ENCODE measurements at places on chromosomes 1 and 21.

DNA sequence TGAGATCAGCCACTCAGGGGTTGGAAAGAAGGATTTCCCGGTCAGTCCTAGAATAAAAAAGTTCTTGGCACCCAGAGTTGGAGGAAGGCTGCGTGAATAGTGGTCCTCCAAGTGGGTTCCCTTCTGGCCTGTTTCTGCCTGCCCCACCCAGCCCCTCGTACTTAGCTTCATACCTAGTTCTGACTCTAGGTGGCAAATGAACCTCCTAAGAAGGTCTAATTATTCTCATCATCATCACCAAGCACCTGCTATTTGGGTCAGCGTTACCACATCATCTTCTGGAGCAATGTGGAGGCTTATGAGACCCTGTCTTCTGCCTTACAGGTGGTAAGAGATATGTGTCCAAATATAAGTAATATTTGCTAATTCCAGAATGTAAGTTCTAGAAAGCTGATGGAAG lies 35.9 kb upstream of the NFASC start:
- no peak for DNase-seq

GRCh38 chr1:86705665-86705985 lies 1.2 kb downstream of the SH3GLB1 start:
- DNase-seq: no peak

- no peak for DNase-seq
These were observed 138.2 kb upstream of the SPAG17 start for GRCh38 chr1:118323246-118323645.

DNA sequence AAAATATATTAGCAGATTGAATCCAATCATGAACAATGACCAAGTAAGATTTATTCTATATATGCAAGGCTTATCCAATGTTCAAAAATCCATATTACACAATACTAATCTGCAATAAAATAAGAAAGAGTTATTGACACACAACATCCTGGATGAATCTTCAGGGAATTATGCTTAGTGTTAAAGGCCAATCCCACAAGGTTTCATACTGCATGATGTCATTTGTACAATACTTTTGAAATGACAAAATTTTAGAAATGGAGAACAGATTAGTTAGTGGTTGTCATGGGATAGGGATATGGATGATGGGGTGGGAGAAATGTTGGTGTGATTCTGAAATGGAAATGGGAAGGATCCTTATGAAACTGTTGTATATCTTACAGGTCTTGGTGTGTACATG lies 425.7 kb downstream of the SIPA1L2 start:
- DNase-seq: no peak

DNA sequence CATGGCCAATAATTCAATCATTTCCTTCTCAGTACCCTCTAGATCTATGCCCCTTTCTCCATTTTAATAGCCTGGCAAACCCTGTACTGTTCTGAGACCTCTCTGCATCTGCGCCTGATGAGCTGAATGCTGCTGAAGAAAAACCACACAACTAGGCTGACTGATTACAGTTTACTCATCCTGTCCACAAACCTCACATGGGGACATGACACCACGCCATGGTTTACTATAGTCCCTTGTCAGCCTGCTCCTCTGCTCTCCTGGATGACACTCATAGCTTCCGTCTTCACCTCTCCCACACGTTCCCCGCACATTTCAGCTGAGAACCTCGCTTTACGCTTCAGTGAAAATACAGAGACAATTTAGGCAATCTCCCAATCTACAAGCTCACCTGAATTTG lies 59.7 kb downstream of the DESI2 start:
- DNase-seq: no peak

GRCh38 chr1:84298684-84299535 lies 2.6 kb upstream of the SAMD13 start:
- peak; percentile 6 for DNase-seq

GRCh38 chr1:226082959-226083301 lies 20.4 kb downstream of the H3-3A start:
- no peak for DNase-seq

GRCh38 chr1:21289700-21290545 lies at the start of gene ECE1:
Gene ECE1, minus strand, starts transcription at chr1:21290463. Its CDS starts 49 bp downstream, at chr1:21290414.
- no peak for DNase-seq

DNA sequence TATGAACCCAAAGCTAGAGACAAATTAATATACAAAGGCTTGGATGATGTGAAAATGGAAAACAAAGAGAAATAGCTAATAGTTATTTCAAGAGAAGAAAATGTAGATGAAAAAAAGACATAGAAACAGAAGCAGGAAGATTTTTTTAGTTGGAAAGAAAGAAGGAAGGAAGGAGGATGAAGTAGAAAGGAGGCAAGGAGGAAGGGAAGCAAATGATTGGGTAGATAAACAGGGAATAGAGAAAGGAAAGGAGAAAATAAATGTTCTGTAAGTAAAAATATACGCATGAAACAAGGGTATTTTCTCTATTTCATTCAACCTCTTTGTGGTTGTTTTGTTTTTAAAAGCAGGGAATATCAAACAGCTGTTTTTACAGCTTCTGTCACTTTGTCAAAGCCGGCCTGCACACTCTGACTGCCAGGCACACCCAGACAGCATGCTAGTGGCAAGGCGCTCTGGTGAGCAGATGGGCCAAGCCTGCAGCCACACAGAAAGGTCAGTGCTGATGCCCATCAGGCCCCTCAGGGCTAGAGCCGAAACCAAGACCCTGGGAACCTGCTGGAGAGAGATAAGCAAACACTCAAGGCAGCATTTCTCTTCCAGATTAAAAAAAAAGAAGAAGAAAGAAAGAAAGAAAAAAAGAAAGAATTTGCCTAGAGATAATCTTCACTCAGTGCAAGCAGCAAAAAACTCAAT lies 72.9 kb upstream of the CTTNBP2NL start:
- DNase-seq: no peak

DNA sequence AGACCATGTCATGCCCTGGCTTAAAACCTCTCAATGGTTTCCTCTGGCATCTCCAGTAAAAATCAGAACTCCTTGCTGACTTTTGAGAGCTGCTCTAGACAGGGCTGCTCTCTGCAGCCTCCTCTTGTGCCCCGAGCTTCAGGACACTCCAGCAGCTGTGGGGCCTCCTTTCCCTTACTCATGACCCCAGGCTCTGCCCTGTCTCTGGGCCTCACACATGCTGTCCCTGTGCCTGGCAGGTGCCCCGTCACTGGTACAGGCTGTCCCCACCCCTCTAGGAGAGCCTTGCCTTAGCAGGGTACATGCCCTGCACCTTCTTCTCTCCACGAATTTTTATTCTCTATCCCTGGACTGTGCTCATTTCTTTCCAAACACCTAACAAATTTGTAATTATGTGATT lies 43.2 kb downstream of the HIVEP3 start:
- DNase-seq: no peak

DNA sequence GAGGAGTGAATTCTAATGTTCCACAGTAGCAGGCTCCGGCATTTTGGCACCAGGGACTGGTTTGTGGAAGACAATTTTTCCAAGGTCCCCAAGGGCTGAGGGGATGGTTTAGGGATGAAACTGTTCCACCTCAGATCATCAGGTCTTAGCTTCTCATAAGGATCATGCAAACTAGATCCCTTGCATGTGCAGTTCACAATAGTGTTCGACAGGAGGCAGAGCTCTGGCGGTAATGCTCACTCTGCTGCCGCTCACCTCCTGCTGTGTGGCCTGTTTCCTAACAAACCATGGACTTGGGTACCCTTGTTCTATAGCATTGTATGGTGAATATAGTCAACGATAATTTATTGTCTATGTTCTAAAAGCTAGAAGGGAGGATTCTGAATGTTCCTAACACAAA lies 16.6 kb downstream of the CRNN start:
- no peak for DNase-seq

DNA sequence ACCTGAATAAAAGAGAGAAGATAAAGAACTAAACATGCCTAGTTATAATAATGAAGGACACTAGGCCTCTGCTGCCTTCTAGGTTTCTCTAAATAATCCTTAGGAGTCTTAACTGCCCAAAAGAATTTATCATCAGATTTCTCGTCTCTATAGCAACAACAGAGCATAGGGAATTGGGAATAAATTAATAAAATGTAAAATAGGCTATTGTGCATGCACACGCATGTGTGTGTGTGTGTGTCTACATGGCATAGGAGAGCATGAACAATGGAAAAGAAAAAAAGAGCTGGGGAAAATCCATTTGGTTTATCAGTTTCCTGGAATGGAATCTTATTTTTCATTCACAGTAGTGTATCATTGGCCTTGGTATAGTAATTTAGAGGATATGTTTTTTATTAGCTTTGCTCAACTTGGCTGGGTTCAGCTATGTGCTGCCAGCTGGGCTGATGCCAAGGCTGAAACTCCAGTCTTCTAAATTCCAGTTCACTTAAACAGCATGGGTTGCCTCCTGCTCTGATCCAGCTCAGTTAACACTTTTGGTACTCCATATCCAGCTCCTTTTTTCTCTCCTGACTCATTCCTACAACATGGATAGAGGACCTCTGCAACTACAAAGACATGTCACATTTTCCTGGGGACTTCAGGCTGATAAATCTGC lies 80.6 kb upstream of the SLFNL1 start:
- no peak for DNase-seq

DNA sequence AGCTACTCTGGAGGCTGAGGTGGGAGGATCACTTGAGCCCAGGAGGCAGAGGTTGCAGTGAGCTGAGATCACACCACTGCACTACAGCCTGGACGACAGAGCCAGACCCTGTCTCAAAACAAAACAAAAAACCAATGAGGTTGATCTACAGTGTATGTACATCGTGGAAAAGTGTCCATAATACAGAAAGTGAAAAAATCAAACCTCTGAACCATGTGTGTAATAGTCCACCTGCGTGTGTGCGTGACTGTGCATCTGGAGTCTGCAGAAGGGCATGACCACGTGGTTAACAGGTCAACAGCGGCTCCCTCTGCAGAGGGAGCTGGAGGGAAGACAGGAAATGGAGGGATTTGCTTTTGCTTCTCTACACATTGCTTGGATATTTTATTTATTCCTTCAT lies 32.4 kb upstream of the ENO1 start:
- no peak for DNase-seq

Data from activated naive CD4-positive, alpha-beta T cell (primary cell).